ENCODE measurements at places on chromosomes 6 and 20. TPM values are rescaled to one million over a fixed set of nuclear protein-coding genes. Genes with fewer than 3 reads are reported as not detected.

- DNase-seq = no peak
Observed at GRCh38 chr6:140811642-140812041, 1321.1 kb upstream of the GJE1 start.

DNA sequence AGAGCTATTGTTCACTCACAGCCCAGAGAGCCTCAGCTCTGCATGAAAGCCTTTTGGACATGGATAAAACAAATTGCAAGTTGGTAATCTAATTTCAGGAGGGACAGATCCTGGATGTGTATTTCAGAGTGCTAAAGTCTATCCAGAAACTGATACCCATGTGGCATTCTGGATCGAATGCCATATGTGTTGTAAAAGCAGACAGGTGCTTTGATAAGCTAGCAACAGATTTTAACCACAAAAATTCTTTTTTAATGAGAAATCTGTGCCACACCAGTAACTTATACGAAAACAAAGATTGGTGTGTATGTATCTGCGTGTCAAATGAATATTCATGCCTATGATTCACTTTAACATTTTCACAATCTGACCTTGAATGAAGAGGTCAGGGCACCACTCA lies 936.6 kb upstream of the MAP3K7 start:
- DNase-seq = no peak

GRCh38 chr6:67558985-67559384 lies 1076.1 kb upstream of the ADGRB3 start:
- no peak for DNase-seq

DNA sequence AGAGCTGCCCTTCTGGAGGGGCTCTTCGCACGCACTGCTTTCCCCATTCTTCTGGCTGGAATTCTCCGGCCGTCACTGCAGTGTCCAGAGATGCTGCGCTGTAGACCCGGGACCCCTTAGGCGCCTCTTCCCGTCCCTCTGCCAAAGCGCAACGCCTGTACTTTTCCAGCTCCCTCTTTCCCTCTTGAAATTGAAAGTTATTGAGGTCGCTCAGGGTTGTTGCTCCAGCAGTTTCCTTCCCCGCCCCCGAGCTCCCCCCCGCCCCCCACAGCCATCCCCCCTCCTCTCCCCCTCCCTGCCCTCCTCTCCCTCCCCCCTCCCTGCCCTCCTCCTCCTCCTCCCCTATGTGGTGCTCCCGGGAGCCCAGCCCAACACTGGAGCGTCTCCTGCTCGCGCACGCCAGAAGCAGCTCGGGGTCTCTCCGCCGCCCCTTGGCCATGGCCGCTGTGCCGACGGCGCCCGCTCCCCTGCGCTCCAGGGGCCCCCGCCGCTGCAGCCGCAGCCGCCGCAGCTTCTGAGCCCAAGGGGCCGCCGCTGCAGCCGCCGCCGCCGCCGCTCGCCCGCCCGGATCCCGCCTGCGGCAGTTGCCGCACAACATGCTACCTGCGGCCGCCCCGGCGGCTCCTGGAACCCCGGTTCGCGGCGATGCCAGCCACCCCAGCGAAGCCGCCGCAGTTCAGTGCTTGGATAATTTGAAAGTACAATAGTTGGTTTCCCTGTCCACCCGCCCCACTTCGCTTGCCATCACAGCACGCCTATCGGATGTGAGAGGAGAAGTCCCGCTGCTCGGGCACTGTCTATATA lies at the start of gene RSPO3:
TSS of gene RSPO3 (plus strand) at position 374 of the 804 bp plus-strand sequence. CDS start 522 bp downstream, outside the sequence.
- peak; percentile 4 for DNase-seq

DNA sequence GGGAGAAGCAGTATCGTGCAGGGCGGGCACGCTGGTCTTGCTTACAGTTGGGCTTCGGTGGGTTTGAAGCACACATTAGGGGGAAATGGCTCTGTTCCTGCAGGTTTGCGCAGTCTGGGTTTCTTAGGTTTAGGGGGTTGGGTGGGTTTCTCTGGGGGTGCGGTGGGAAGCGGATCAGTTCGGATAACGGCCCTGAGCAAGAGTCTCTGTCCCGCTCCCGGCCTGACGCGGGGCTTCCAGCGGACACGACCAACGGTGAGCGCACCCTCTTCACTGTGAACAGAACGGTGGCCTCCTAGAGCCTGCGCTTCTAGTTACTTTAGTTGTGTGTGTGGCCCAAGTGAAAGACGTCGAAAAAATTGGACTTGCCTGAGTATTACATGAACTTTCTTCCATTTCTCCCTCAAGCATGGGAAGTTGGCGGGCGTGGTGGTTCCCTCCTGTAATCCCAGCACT lies 635 bp upstream of the ELOVL2 start:
- DNase-seq = no peak

DNA sequence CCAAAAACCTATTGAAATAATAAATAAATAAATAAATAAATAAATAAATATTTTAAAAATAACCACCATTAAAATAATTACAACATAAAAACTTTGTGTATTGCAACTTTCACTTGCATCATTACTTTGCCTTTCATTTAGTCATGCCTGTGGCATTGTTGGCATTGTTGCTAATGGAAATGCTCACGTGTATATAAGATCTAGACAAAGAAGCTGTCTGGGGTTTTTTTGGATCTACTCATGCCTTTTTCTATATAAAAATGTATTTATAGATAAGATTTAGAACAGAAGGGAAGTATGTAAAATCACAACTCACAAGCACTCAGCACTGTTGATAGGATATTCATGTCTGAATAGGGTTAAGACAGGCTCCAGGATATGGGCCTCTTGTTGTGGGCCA lies 27.9 kb downstream of the GFRA4 start:
- DNase-seq = no peak

DNA sequence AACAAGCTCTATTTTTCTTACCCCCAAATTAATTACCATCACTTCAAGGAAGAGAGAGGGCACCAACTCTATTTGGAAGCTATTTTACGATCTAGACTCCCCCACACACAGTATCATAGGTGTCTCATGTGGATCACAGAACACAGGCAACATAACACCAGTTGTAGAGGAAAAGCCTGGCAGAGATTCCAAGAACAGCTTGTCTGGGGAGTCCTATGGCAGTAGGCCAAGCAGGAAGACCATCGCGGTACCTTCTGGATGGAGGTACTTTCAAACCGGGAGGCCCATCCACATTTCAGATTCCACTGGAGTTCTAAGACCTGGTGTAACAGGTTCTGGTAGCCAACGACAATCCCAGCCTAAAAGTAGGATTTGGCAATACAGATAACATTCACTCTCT lies 37.6 kb upstream of the SPDEF start:
- DNase-seq = no peak

DNA sequence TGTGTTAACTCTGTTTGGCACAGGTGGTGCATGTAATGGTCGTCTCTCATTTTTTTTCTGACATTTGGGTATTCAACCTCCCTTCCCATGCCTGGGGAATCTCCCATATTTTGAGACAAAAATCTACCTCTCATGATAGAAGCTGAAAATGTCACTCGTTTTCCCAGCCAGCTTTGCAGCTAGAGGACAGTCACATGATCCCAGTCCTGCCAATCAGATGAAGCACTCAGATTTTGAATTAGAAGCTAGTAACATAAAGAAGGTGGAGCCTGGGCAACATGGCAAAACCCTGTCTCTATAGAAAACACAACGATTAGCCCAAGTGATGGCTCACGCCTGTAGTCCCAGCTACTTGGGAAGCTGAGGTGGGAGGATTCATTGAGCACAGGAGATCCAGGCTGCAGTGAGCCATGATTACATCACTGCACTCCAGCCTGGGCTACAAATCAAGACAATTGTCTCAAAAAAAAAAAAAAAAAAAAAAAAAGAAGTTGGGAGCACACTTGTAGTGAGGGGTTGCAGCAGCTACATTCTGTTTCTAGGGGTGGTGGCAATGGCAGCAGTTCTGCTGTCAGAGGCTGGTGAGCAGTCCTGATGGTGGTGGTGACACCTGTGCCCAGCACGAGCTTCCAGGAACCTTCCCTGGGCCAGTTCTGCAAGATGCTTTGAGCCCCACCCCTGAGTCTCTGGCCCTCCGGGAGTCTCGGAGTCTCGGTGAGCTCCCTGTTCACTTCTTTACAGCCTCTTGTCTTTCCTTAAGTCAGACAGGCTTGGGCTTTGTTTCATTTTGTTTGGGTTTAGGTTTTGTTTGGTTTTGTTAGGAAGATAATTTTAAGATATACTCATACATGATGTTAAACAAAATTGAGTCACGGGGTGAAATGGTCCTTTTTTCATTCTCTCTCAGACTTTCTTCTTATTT lies 94.1 kb upstream of the KCNG1 start:
- DNase-seq = no peak

GRCh38 chr6:149513915-149514314 lies 29.1 kb upstream of the ZC3H12D start:
- DNase-seq = no peak

- DNase-seq = no peak
Observed at GRCh38 chr6:43771210-43771857, 1.3 kb downstream of the VEGFA start.

DNA sequence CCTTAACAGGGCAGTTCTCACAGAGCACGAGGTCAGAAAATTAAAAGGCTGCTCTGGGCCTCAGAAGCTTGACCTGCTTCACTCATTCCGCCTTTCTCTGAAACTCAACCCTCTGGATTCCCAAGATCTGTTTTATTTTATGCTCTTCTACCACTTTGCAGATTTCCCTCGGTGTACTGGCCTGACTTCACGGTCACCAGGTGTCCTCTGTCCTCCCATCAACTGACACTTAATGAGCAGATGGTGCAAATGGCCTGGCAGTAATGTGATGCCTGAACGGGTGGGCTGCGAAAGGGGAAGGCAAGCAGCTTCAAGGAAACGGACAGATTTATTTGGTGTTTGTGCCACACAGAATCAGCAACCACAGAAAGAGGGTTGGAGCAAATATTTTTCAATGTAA lies 169.7 kb upstream of the TFAP2D start:
- DNase-seq = no peak

DNA sequence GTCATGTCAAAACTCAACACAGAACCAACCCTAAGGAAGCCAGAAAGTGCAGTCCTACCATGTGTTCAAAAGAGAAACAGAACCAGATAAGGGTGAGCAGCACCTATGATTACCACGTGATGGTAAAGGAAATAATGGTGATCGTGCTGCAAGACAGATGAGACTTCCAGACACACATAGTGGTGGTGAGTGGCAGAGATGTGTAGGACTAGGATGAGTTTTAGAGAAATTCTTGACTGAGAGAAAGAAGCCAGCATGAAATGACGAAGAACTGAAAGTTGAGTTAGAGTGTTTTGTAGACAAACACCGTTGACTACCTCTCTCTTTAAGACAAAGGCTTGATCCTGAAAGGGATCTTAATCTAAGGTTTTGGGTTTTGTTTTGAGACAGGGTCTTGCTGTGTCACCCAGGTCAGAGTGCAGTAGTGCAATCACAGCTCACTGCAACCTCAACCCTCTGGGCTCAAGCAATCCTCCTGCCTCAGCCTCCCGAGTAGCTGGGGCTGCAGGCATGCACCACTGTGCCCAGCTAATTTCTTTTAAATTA lies 10.6 kb upstream of the BTBD9 start:
- DNase-seq = no peak

DNA sequence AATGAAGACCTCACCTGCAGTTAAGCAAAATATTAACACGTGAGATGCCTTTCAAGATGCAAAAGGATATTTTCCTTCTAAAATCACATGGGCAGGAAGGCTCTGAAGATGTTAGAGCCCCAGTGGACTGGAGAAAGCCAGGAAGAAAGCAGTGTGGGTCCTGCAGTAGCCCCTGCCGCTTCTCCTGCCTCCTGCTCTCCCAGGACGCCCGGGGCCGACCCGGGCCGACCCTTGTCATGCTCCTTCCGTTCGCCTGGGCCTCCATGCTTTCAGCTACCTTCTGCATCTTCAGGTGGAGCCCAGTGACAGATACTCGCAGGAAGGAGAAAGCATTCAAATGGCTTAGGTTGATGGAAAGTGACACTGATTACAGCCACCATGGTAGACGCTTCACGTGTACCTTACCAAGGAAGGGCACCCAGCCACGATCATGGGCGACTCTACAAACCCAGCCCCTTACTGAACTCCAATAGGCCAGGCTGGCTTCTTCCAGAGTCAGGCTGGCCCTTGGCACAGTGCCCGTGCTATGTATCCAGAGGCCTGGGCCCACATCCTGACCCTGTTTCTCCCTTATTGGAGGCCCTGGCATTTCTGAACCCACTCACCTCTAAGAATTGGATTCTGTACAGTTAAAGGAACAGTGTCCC lies 69.0 kb downstream of the TCP11 start:
- DNase-seq = no peak

- DNase-seq = no peak
Observed at GRCh38 chr6:125866433-125866832, 75.7 kb downstream of the NCOA7 start.

DNA sequence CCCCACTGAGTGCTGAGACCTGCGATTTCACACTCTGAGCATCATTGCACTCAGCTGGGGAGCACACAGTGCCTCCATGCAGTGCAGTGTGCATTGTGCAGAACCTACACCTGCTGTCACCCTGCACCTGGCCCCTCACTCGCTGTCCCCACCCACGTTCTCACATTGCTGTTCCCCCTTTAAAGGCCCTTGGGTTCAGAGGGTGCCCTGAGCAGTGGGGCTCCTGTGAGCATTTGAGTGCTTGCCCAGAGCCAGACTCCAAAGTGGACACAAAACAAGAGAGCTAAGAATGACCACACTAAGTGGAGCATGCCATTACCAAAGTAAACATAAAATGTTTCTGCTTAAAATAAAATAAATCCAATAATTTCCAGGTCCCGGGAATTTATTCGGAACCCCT lies 131.0 kb upstream of the CST7 start:
- DNase-seq = no peak

GRCh38 chr6:6826095-6826901 lies 237.8 kb downstream of the LY86 start:
- DNase-seq = peak; percentile 58

DNA sequence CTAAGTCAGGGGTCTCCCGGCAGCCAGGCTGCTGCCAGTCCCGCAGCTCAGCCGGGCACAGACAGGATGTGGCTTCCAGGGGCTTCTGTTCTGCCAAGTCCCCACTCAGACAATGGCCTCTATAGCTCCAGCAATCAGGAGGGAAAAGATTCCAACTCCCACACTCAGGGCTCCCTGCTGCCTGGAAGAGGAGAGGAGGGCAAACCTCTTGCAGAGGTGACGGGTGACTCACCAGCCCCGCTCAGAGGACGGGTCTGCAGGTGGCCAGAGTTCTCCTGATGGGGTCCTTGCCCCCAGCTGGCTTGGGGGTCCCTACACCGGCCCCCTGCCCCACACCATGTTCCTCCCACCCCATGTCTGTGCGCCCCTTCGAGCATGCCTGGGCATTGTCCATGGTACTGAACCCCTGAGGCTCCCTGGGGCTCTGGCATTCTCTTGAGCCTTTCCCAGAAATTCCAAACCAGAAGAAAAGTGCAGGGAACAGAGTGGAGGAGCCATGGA lies 32.6 kb downstream of the NTSR1 start:
- DNase-seq = no peak

- peak; percentile 82 for DNase-seq
Observed at GRCh38 chr6:89297695-89298351, 17.3 kb downstream of the GABRR2 start.

- no peak for DNase-seq
Observed at GRCh38 chr6:36383606-36384005, 3.9 kb downstream of the ETV7 start.

The TAGAP gene
- total RNA-seq = not detected

The PDE7B gene
- 1.7 TPM for total RNA-seq

The TMC2 gene
- total RNA-seq = not detected

The OR12D3 gene
- not detected for total RNA-seq

The CRYBG1 gene
- total RNA-seq = 10.4 TPM

The SLC9A8 gene
- total RNA-seq = 4.9 TPM

The SLC35D3 gene
- total RNA-seq = not detected

The NDUFAF5 gene
- 36.0 TPM for total RNA-seq

The ERVFRD-1 gene
- total RNA-seq = not detected

The CDH26 gene
- 0.21 TPM for total RNA-seq

The GSTA2 gene
- total RNA-seq = 0.37 TPM

All from H4 (cell line).